COR-L47 (cell line): ENCODE measurements at places on chromosomes 11 and 22.

DNA sequence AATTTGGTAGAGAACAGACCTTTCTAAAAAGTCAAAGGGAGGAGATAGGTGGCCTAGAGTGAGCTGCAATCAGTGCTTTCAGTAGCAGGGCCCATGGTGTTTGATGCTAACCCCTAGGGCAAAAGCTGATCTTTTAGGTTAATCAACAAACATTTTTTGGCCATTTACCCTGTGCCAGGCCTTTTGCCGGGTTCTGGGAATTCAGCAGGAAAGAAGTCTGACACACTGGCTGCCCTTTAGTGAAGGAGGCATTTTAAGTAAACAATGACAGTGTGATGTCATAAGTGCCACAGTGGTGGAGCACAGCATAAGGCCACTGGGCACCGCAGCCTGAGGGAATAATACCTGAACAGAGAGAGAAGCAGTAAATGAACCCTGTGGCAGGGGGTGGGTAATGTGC lies 29.0 kb downstream of the C22orf31 start:
- DNase-seq, result no peak

- DNase-seq, result peak; percentile 14
These were observed 1.1 kb downstream of the HYOU1 start for GRCh38 chr11:119055901-119056300.

DNA sequence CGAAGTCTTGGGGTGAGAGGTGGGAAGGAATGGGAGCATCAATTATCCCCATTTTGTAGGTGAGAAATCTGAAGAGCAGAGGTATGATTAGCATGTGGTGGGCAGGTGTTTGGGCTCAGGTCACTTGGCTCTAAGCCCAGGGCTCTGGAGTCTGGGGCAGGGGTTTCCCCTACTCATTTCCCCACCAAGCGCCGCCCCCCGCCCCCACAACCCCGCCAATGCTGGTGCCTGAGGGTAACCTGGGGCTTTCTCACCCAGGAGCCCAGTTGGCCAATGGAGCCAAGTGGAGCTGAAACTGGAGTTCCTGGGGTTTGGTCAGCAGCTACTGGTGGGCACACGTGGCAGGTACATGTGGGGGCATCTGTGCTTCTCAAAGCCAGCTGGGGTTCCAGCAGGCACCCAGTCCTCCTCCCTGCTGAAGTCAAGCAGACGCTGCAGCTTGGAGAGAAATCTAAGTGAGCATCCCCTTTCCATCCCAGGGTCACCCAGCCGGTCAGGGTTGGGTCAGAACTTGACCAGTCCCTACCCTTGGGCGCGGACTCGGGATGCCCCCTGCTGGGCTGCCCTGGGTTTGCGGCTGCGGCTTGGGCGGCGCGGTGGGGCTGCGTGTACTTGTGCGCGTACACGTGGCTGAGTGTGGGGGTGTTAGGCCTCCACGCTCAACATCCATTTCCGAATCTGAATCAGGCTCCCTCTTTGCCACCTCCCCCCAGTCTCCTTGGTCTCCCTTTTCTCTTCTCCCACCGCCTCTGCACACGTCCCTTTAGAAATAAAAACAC lies 1.7 kb upstream of the CHRM1 start:
- DNase-seq, result no peak

- DNase-seq, result no peak
These were observed 232.7 kb downstream of the CTTN start for GRCh38 chr11:70630816-70631623.

DNA sequence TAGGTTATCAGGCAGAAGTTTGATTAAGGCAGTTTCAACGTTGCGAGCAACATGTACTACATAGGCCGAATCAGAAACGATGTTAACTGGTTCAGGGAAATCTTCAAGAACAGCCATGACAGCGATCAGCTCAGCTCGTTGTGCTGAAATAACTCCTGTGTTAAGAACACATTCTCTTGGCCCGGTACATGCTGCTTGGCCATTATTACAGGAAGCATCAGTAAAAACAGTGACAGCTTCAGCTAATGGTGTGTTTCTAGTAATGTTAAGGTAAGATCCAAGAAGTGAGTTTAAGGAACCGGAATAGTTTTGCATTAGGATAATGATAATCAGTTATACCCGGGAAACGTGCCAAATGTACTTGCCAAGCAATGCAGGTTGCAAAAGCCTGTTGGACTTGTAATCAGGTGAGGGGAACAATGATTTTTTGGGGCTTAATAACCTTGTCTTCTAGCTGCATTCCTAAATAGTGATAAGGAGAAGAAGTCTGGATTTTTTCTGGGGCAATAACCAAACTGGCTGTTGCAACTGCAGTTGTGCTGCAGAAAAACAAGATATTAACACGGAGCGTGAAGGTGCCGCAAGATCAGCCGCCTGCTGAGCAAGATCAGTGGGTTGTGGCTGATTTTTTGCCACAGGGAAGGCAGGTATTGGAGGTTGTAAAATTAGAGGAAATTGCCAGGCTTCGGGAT lies 14.3 kb downstream of the OR52K1 start:
- peak; percentile 2 for DNase-seq
